ENCODE measurements at places on chromosomes 7 and 10.

DNA sequence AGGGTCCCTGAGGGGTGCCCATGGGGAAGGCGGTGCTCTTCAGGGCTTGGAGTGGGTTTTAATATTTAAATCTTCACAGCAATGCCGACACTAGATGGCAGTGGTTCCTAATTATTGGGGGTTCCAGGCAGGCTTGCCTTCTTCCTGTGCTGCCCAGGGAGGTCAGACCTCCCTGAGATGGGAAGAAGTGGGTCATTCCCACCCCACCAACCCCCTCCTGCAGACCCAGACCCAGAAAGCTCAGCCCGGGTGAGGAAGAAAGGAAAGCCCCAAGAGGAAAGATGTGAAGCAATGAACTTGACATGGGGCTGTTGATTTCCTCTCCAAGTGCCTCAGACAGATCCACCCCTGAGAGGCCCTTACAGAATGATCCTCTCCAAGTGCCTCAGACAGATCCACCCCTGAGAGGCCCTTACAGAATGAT is 85.1 kb upstream of the LANCL2 start:
- DNase-seq = no peak

DNA sequence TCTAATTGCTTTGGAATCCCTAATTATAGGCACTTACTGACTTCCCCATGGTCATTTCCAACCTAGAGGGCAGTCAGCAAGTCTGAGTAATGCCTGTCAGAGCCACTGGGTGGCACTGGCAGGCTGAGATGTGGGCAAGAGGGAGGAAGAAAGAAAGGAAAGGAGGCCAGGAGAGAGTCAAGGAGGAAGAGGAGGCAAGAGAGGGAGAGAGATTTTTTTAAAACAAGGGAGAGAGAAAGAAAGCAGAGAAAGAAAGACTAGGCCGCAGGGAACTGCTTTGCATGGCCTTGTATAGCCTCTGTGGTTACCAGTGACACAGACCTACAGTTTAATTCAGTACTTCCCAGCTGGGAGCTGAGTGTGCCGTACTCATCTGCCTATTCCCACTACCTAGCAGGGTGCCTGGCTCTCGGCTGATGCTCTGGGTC is 210.4 kb upstream of the ADO start:
- DNase-seq = no peak

- no peak for DNase-seq
Measured at GRCh38 chr7:80875537-80876120, 43.2 kb downstream of the SEMA3C start.

GRCh38 chr7:45088821-45089340 is at the start of gene NACAD:
Gene NACAD (minus strand): TSS chr7:45088969. CDS start chr7:45088894, 75 bp downstream.
- DNase-seq = peak; percentile 20

DNA sequence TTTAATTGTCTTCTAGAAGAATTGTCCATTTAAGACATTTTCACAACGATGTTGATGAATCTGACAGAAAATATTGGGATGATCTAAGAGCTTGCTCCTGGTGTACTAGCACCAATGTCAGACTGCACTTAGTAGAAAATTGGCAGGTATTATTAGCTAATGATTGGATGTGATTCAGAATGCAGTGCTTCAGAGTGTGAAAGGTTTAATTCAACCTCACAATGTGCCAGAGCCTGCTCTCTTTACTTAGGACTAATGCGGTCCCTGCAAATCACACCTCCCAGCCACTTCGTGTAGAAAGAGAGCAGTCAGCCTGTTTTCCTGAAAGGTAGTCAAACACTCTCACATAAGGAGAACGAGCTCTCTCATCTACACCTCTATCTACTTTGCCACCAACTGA is 197.5 kb downstream of the ZNF438 start:
- no peak for DNase-seq

DNA sequence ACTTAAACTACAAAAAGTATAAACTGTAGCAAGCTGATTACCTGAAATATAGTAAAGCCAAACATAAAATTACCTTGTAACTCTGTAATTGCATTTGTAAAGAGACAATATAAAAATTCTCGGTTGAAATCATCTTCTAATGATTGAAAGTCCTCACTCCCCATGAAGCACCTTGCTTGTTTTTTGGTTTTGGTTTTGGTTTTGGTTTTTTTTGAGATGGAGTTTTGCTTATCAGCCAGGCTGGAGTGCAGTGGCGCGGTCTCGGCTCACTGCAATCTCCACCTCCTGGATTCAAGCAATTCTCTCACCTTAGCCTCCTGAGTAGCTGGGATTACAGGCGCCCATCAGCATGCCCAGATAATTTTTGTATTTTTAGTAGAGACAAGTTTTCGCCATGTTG is 33.9 kb upstream of the GPR37 start:
- no peak for DNase-seq

GRCh38 chr7:111752022-111752582 is 189.8 kb upstream of the IMMP2L start:
- peak; percentile 6 for DNase-seq

DNA sequence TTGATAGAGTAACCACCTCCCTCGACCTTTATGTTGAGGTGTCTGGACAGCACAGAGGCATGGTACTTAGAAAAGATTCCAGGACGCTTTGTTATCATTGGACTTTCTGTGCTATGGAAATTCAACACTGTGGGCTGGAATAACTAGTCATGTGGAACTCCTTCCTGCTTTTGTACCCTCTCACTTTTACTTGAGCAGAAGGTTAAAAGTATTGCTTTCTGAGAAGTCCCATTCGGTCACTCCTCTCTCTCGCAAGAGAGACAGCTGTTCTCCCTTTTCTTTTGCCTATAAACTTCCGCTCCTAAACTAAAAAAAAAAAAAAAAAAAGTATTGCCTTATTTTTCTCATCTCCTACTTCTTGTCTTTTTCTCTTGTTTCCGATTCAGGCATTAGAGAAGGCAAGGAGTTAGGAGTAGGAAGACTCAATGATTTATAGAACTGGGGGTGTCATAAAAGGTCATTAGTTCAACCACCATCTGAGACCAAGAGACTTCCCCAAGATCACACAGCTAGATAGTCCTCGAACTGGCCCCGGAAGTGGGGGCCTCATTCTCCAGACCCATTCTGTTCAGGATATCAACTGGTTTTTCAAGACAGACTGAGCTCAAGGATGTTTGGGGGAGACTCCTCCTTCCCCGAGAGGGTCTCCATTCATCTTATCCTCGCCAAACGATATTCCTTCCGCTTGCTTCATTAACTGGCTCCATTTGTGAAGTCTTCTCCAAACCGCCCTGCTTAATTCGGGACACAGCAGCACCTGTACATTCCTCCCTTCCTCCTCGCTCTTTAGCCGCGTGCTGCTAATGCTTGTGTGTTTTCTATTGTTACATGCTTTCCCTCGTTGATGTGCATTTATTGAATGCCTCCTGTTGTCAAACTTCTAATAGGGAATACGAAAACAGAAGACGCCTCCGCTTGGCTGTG is 995 bp upstream of the INPP5F start:
- DNase-seq = no peak

Data from stimulated activated CD8-positive, alpha-beta memory T cell treated with anti-CD3 and anti-CD28 coated beads, Interleukin-4, amount 100 ng/mL, for 4 hours (primary cell).